ENCODE measurements at places on chromosomes 6 and 20.

DNA sequence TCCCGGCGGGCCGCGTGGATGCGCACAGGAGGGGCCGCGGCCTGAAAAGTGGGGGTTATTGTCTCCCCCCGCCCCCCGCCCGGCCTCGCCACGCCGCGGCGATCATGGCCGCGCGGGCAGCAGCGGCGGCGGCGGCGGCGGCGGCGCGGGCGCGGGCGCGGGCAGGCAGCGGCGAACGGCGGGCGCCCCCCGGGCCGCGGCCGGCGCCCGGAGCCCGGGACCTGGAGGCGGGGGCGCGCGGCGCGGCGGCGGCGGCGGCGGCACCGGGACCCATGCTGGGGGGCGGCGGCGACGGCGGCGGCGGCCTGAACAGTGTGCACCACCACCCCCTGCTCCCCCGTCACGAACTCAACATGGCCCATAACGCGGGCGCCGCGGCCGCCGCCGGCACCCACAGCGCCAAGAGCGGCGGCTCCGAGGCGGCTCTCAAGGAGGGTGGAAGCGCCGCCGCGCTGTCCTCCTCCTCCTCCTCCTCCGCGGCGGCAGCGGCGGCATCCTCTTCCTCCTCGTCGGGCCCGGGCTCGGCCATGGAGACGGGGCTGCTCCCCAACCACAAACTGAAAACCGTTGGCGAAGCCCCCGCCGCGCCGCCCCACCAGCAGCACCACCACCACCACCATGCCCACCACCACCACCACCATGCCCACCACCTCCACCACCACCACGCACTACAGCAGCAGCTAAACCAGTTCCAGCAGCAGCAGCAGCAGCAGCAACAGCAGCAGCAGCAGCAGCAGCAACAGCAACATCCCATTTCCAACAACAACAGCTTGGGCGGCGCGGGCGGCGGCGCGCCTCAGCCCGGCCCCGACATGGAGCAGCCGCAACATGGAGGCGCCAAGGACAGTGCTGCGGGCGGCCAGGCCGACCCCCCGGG is 637 bp downstream of the ARID1B start:
- no peak for DNase-seq

- no peak for DNase-seq
These were observed 190.4 kb downstream of the OGFRL1 start for GRCh38 chr6:71478834-71479541.

- no peak for DNase-seq
These were observed 200.9 kb downstream of the NFATC2 start for GRCh38 chr20:51341581-51341980.

DNA sequence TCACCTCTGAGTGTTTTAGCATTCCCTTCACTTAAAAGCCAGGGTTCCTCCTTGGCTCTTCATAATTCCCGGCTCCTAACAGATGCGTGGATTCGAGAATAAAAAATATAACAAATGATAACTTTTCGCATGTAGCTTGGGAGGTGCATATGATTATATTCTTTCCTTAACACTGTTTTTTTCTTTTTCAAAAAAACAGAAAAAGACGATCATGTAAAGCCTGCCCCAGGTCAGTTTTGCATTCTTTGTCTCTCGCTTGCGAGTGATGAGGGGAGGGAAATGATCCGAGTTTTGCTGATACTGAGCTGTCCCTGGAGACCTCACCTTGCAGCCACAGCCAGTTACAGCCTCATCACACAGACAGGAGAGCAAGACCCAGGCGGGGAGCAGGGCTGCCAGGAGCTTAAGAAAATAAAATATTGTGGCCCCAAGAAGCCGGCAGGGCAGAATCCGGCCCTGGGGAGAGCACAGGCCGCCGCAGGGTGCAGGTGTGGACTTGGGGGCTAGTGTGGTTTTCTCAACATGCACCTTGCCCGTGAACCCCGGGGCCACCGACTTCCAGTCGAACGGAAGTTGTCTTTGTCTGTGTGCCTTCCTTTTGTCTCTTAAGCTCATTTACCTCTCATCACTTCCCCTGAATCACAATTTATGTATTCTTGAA is 301.8 kb downstream of the TAF4 start:
- DNase-seq: no peak

- peak; percentile 64 for DNase-seq
These were observed 170.2 kb downstream of the ZDHHC14 start for GRCh38 chr6:157551041-157551832.

- no peak for DNase-seq
These were observed 95.5 kb downstream of the KCNB1 start for GRCh38 chr20:49386848-49387580.

DNA sequence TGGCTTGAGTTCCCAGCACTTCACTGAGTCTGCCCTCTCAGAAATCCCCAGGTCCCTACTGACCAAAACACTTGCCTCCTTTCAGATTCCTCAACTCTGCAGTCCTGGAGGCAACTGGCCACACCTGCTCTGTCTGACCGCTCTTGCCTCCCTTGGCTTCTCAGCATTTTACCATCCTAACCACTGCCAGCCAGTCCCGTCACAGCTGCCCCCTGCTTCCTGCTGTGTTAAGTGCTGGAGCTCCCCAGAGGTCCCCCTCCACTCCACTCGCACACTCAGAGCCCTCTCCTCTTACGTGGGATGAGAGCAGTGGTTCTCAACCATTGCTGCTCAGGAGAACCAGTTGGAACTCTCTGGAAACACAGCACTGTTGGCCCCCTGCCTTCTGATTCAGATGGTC is 20.5 kb downstream of the ADAT2 start:
- DNase-seq: no peak

Data from vagina (tissue), 2 donors.